Right lung (tissue), 10 donors: ENCODE measurements at places on chromosomes 11 and 22. TPM values are rescaled to one million over a fixed set of nuclear protein-coding genes. Genes with fewer than 3 reads are reported as not detected.
A peak's percentile ranks its signal among the peaks of the same experiment; 100 is the strongest.

DNA sequence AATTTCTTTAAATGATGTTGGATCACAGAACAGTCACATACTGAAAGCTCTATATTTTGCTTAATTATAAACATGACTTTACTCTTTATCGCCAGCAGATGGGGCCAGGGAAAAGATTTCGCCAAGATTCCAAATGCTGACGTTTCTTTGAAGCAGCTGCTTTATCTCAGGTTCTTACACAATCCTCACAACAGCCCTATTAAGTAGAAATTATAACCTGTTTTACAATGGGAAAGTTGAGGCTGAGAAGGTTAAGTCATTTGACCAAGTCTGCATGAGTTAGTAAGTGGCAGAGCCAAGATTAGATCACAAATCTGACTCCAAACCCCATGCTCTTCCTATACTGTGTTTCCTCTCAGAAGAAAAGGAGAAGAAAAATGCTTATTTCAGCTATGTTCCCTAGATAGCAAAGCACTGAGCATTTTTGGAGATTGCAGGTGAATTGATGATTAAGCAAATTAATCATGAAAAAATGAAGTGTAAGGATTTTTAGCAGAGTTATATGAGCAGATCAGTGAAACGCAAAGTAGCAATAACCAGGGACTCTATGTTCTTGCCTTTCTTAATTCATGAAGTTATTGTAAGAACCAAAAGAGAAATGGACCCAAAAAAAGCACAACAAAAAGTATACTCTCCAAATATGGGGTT is 79.0 kb downstream of the AASDHPPT start:
- peak; percentile 85 for DNase-seq

- DNase-seq = no peak
Measured at GRCh38 chr11:5280582-5281102, 10.9 kb upstream of the HBE1 start.

- no peak for DNase-seq
Measured at GRCh38 chr11:102494216-102494615, 36.3 kb downstream of the MMP7 start.

DNA sequence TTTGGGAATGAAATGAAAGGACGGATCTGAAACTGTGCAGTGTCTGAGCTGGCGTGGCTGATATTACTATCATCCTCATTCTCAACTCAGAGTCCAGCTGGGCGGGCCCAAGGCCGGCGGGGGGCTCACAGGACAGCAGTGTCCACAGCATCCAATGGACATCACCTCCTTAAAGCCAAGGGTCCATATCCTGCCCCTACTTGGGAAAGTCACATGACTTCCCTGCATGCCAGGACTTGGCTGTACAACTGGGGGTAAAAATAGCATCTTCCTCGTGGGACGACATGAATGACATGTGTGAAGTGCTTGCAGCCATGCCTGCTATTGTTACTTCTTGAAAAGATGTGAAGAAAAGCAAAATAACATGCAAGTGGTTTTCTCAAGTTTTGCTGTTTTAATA is 82.3 kb downstream of the TRMU start:
- no peak for DNase-seq

DNA sequence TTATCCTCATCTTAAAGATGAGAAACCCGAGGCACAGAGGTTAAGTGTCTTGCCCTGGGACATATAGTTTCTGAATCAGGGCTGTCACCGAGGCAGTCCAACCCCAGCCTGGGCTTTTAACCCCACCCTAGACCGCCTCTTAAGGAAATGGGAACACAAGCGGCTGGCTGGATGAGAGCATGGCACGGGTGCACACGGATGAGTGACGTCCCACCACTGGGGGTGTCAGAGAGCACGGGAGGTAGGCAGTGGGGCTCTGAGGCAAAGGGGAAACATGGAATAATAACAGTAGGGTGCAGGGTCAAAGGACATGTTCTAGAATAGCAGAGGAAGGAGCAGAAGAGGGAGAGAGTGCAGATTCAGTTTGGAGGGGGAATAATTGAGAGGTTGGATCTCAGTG is 22.3 kb downstream of the PPFIBP2 start:
- DNase-seq = no peak

DNA sequence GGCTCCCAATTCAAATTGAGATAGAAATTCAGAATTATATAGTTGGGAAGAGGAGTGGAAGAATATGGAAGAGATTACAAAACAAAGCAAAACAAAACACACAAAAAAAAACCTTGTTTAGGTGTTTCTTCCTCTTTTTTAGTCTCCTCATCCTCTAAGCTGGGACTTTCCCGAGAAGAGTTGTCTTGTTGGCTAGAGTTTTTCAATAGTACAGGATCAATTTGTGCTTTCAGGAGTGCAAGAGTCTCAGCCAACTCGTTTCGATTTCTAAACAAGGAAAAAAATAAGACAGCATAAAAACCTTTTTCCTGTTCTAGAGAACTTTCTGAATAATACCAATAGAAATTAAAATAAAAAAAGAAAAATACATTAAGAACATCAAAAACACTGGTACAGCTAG is 87.8 kb upstream of the CLNS1A start:
- DNase-seq = no peak

DNA sequence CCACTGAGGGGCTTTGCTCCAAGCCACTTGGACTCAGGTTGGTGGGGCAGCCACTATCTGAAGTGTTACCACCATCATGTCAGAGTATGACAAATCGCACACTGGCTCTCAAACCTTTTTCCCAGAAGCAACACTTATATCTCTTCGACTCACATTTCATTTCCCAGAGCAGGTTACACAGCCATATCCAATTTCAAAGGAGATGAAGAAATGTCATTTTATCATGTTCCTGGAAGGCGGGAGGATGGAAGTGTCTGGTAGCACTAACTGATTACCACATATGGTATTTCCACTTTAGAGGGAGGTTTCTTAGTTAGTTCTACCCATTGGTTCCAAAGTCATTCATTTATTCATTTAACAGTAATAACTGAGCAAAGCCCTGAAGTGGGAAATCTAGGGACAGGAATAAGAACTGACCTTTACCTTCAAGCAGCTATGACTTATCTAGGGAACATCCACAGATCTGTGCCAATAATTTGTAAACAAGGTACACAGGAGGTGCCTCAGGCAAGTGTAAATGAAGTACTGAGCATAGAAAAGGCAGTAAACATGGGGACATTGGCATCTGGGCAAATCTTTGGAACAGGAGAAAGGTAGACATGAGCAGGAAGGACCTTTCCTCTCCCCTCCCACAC is 54.9 kb upstream of the LRRC55 start:
- no peak for DNase-seq

DNA sequence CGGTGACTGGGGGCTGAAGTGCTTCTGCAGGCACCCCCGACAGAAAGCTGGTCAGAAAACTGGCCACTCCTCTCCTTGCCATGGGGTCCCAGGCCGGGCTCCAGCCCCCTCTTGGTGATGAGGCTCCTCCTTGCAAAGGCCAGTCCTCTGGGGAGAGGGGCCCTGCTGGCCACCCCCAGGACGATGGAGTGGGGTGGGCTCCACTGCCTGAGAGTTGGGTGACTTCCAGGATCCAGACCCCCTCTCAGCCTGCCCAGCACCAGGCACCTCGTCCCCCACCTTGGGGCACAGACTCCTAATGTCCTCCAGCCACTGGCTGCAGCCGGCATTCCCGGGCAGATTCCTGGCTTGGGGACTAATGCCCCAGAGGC is 441 bp upstream of the RPS6KA4 start:
- DNase-seq = no peak

GRCh38 chr22:37295946-37296345 is 13.6 kb downstream of the CYTH4 start:
- no peak for DNase-seq

DNA sequence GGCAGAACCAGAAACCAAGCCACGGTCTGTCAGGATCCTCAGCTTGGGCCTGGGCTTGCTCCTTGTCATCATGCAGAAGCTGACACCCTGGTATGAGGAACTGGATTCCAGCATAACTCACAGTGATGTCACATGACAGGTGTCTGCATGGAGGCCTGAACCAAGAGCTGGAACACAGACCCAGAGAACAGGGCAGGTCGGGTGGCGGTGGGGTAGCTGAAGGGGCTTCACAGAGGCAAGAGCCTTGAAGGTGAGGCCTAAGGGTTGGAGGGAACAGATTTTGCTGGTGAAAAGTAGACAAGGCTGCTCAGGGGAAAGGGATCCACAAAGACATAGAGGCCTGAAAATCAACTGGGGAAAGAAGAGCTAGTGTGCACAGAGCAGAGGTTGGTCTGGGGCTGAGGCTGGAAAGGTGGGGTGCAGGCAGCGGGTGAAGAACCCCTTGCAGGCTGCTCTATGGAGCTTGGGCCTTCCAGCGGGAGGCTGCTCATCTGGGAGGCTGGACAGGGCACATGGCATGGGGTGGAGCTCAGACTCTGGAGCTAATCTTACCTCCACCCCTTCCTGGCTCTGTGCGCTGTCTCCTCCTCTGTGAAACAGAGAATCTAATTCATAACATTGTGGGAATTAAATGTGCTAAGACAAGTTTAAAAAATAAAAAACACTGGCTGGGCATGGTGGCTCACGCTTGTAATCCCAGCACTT is 18.4 kb upstream of the RPS3 start:
- no peak for DNase-seq

DNA sequence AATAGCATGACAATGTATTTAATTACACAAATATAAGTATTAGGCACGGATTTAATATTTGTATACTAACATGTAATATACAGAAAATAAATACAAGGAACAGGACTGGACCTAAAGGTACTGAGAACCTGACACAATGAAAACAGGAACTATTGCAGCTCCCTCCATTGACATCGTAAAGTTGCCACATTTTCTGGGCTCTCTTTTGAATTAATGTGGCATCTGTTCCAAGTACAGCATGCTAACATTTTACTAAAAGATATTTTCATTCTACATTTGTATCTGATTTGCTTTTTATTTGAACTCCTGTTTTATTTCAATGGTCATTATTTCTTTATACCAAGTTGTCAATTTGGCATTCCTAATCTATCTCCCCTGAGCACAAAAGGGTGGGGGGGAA is 15.3 kb downstream of the PHF21A start:
- no peak for DNase-seq

- no peak for DNase-seq
Measured at GRCh38 chr11:30432178-30432577, 109.3 kb downstream of the ARL14EP start.

DNA sequence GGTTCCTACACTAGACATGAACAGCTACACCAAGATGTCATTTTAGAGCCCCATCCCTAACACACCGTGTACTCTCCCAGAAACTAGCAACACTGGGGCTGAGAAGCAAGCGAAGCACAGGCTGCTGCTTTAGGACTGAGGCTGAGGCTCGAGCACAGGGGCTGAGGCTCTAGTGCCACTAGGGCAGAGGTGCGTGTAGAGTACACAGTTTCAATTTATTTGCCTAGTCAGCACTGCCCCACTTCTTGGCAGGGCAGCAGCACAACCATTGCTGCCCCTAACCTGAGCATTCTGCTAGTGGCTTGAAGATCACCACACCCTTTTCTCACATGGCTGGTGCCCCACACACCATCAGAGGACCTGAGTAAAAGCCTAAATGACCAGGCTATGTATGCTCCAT is 713.2 kb downstream of the LRRC4C start:
- no peak for DNase-seq

GRCh38 chr22:32336771-32337424 is 20.8 kb upstream of the RFPL3 start:
- DNase-seq = no peak

GRCh38 chr11:124582565-124582964 is 12.8 kb downstream of the OR8A1 start:
- no peak for DNase-seq

DNA sequence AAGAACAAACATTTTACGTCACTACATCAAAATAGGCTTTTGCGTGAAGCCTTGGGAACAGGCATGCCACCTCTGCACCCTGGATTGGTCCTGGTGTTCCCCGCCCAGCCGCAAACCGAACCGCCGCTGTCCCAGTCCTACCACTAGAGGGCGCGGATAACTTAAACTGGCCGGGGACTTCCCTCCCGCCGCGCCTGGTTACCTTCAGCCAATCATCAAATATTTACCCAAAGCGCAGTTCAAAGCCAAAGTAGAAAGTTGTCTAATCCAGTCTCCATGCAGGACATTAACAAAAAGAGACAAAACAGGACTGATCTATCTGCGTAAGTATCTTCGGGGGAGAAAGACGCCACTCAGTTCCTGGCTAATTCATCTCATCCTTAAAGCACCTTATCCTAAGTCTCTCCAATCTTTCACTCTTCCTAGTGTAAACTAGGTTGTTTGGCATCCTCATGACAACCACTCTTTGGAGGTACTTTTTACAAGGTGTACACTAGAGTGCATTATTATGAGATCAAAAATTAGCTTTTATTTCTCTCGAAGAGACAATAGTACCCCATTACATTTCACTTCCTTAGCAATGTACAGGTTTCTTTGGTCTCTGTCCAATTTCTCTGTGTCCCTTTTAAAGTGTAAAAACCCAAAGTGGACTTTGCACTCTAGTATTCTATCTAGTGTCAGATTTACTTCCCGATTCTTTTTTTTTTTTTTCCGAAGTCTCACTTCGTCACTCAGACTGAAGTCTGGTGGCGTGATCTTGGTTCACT is 3.9 kb upstream of the CRY2 start:
- DNase-seq = peak; percentile 80

The CBX7 gene
- polyA plus RNA-seq = 7.2 TPM

The MMP1 gene
- 2.2 TPM for polyA plus RNA-seq

The YPEL4 gene
- 8.0 TPM for polyA plus RNA-seq

The TTC28 gene
- polyA plus RNA-seq = 37.1 TPM

The MPEG1 gene
- 16.1 TPM for polyA plus RNA-seq

The CRYBB2 gene
- polyA plus RNA-seq = 0.64 TPM

The FAM227A gene
- polyA plus RNA-seq = 5.6 TPM
